NCI-H1092 treated with DMSO at 0.1 percent for 48 hours (cell line): ENCODE measurements at places on chromosomes 7 and 10.

DNA sequence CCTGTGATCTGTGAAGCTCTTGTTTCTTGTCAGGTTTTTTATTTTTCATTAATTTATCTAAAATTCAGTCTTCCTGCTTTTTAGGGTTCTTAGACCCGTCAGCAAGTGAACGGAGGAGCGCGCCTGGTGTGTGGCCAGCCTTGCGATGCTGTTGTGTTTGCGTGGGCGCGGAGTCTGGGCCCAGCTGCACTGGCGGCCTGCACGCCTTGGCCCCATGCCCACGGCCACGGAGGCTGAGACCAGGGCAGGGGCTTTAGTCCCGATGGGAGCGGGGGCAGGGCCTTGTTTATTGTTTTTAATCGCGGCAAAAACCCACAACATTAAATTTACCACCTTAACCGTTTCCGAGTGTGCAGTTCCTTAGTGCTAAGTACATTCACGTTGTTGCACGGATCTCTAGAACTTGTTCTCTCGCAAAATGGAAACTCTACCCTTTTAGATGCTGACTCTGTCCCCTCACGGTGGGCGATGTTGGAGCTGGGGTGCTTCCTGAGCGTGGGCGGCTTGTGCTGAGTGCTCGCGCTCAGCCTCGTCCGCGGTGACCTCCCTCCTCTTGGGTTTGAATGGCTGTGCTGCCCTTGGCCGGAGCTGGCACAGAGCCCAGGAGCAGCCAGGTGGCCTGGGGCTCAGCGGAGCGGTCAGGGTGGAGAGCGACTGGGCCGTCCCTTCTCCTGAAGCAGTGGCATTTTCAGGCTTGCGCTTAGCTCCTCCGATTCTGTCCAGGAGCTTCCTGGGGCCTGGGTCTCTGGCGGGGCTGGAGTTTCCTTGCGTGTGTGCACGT is 69.1 kb downstream of the INPP5A start:
- DNase-seq: peak; percentile 13

- no peak for DNase-seq
Measured at GRCh38 chr10:124709861-124710260, 34.3 kb downstream of the FAM53B start.

GRCh38 chr10:102696736-102697135 is 17.5 kb downstream of the ARL3 start:
- no peak for DNase-seq

GRCh38 chr10:120883071-120883470 is 31.9 kb downstream of the WDR11 start:
- no peak for DNase-seq

DNA sequence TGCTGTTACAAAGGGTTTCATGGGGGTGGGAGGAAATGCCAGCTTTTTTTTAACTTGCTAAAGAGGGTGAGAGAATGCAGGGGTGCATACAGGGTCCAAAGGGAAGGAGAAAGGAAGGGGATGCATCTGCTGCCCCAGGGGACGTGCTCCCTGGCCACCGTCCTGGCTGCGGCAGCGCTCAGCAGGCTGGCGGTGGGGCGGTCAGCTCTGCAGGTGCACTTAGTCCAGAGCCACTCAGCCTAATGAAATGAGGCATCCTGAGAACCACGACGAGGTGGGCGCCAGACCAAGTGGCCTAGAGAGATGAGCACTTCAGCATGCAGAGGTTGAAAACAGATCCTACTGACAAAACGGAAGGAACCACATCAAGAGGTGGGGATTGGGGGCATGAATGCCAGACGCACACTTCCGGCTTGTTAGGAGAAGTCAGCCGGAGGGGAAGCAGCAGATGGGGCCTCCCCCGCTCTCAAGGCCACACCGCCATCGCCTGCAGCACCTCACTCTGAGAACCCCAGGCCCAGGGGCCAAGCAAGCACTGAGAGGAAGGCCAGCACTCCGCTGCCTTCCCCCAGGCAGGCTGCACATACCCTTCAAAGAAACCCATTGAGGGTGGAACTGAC is 94.5 kb downstream of the MAD1L1 start:
- no peak for DNase-seq

DNA sequence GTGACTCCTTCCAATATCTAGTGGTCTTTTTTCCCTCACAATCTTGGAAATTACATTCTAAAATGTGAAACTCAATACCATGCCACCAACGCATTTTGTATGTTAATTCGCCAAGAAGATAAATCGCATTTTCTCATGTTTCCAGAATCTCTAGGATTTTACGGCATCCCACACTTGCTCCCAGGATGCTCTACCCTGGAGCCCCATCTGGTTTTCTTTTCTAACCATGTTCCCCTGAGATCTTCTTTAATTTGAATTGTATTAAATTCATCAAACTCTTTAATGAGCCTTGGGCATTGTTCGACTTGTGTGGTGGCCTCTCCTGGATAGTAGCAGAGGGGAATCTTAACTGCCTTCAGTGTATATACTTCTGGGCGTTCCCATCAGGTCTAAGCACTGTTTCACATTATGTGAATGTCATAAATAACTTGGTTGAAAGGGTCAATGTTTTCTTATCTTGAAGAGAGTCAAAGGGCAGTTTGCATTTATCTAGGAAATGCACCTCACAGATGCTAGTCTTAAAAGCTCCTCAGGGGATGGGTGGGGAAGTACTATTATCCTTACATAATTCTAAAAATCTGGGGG is 169.1 kb upstream of the MEOX2 start:
- DNase-seq: no peak

GRCh38 chr10:11184093-11184492 is 166.4 kb downstream of the CELF2 start:
- DNase-seq: no peak

- peak; percentile 1 for DNase-seq
Measured at GRCh38 chr10:73591935-73592699, 975 bp upstream of the USP54 start.

DNA sequence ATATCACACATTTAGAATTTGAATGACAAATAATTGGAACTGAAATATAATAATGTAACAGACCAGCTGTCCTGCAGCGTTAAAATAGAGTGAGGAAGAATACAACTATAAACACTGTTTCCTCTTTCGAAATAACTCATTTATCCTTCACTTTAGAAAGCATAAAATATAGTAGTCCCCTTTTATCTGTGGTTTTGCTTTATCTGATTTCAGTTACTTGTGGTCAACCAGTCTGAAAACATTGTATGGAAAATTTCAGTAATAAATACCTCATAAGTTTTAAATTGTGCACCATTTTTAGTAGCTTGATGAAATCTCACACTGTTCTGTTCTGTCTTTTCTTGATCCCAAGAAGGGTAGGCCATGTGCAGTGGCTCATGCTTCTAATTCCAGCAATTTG is 31.7 kb downstream of the POLR1F start:
- no peak for DNase-seq

DNA sequence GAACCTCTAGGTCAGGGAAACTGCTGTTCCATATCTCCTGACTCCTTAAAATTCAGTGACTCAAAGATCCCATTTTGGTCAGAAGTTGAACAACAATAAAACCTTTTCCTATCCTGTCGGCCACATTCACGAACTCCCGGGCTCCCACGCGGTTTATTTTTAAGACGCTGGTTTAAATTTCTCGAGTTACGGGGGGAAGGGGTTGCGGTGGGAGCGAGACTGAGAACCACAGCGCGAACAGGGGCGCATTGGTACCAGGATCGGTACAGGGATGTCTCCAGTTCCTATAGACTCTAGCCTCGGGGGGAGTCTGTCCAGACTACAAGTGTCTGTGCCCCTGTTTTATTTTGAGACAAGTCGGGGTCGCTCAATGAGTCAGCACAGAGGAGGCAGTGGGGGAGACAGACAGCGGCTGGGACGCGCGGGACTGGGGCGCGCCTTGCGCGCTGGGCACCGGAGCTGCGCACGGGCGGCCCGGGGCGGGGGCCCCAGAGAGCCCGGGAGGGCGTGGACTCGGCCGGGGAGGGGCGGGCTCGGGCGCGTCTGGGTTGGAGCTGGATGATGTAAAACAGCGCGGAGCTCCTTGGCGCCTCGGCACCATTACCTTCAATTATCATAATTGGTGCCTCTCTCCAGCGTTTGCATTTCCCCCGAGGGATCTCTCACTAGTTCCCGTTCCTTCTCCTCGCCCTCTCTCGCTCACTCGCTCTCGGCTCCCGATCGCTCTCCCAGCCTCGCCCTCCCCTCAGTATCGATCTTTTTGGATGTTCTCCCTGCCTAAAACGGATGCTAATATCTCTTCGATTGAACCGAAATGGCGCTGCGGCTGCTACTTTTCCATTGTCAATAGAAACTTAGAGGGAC is 8.7 kb upstream of the BAMBI start:
- peak; percentile 57 for DNase-seq

DNA sequence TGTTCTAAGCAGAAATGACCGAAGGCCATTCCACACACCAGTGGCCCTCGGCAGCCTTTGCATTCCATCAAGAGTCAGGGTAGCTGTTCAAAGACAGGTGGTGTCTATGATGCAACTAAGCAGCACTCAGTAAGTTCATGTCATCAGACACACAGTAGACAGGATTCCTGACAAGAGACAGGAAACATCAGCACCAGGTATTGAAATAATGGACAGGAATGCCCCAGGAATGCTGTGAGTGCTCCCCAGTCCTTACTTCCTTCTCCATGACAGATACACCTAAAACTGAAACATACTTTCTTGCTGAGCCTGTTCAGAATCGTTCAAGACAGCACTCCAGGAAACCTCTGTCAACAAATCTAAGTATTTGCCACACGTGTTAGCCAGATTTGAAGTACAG is 204.4 kb downstream of the TPST1 start:
- DNase-seq: no peak

- DNase-seq: no peak
Measured at GRCh38 chr10:72069751-72070526, 18.4 kb downstream of the SPOCK2 start.

DNA sequence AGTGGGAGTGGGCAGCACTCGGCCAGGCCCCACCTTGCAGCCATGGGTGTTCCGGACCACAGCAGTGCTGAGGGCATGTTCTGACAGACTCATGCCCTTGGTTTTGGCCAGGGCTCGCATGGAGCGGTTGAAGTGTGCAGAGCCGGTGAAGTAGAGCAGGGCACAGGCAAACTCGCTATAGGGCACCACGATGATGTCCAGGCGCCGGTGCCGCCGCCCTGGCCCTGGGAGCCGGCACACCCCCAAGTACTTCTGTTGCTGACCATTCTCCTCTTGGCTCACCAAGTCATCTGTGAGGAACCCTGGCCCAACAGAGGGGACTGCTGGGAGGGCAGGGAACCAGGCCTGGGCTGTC is 8.6 kb downstream of the POLL start:
- DNase-seq: no peak

- DNase-seq: peak; percentile 66
Measured at GRCh38 chr7:23074443-23075261, 30.9 kb upstream of the KLHL7 start.

DNA sequence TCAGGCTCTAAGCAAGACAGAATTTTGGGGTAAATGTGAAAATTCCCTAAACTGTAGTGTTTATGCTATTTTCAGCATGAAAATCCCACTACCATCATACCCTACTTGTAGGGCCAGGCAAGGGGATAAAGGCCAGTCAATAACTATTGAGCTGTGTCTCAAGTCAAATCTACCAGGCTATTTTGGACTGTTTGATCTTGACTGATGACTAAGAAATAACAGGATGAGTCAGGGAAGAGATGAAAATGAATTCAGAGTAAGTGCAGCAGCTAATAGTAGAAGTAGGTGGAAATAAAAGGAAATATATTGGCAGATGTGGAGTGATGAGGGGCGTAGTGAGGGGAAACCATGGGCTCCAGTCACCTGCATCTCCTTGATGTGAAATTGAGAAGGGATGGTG is 225.8 kb upstream of the PHYHIPL start:
- no peak for DNase-seq

- no peak for DNase-seq
Measured at GRCh38 chr7:42982604-42983115, 50.5 kb downstream of the MRPL32 start.

DNA sequence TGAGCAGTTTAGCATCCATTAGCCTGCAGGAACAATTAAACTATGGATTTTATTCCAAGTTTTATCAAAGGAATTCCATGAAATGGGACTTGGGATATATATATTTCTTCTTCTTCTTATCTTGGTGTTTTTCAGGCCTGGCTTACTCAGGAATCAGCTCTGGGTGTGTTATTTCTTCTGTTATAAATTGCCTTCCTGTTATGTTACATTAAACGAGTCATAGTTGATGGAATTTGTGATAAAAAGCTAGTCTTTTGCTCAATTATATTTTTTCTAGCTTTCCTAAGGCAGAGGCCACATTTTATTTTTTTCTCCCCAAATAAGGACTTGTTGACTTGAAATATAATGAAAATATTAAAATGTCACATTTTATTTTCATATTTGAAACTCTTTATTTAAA is 141.3 kb downstream of the EPC1 start:
- DNase-seq: no peak

GRCh38 chr7:55438757-55439525 is 73.8 kb downstream of the LANCL2 start:
- peak; percentile 98 for DNase-seq

GRCh38 chr7:71343039-71343438 is 211.1 kb downstream of the GALNT17 start:
- no peak for DNase-seq

GRCh38 chr10:49356181-49356580 is 39.7 kb downstream of the DRGX start:
- DNase-seq: no peak

DNA sequence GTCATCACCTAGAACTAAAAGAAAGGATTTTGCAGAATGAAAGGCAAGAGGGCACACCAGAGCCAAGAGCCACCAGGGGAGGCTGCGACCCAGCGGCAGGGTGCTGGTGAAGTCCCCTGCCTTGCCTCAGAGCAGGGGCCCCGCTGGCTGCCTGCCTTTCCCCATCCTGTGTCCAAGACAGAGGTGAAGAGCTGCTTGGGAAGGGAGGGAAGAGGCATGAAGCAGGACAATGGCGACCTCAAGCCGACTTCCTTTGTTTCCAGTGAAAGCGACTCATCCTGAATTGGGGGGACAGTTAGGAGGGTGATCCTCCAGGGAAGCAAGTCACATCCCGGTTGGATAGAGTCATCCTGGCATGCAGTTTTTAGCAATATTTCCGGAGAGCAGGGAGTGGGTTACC is 255.5 kb upstream of the YAE1 start:
- no peak for DNase-seq

DNA sequence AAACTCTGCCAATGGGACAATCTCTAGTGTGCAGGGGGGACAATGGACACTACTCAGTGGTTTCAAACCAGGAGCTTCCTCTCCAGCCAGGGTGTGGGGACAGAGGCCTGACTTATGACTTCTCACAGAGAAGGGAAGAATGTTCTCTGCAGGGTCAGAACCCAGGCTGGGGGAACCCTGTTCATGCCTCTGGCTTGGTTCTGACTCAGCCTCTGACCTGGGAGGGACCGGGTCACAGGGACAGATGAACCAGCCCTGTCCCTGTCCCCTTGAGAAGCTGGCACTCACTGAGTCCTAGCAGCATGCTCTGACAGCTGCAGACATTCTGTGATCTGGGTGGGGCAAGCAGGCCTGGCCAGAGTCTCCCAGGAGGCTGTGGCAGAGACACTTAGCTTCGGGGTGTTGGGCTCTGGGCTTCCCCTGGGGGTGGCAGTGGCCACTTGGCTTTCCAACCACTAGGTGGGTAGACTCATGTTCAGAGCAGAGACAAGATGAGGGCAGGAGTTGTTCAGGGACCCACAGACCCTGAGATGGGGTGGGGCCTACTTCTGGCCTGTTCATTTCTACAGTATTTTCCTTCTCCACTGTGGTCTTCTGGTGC is 13.6 kb downstream of the TSPAN15 start:
- no peak for DNase-seq
